MG63 (cell line): ENCODE measurements at places on chromosomes 16 and 17.
A peak's percentile ranks its signal among the peaks of the same experiment; 100 is the strongest.

GRCh38 chr17:12859520-12859919, 70.2 kb downstream of the ARHGAP44 start:
- peak; percentile 39 for DNase-seq

- DNase-seq, result no peak
Observed at GRCh38 chr17:64182325-64183012, 52.5 kb upstream of the ERN1 start.

DNA sequence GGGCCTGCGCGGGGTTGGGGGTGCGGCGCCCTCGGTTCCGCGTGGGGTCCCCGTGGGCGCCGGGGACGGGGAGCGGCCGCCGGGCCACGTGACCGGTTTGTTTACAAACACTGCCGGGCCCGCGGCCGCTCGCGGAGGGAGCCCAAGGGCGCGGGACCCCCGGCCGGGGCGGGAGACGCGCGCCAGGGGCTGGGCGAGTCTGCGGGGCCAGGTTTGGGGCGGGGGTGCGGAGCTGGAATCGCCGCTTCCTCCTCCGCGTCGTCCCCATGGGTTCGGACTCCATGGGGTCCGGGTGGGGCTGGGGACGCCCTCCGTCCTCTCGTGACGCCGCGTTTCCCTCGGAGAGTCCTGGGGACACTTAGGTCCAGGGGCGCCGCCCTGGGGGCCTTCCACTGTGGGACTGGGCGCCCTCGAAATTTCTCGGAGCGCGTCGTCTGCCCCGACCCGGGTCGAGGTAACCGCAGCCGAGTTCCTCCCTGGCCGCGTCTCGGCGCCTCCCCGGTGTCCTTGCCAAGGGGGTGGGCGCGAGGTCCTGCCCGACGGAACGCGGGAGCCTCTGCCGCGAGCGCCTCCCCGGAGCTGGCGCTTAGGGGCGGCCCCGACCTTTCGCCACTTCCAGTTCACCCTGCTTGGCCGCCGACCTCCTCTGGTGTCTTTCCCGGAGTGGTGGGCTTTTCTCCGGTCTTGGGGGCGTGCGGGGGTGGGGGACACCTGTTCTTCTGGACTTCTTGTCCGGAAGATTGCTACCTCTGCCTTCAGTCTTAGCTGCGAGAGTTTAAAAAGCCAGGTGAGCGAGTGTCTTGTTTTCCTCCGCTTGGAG, 684 bp downstream of the YPEL2 start:
- peak; percentile 45 for DNase-seq

GRCh38 chr17:14211801-14212200, 24.9 kb downstream of the CDRT15 start:
- DNase-seq, result no peak

GRCh38 chr16:49483651-49484450, 110.2 kb downstream of the C16orf78 start:
- no peak for DNase-seq

GRCh38 chr17:31560616-31561235, 169.3 kb downstream of the RAB11FIP4 start:
- peak; percentile 54 for DNase-seq

- DNase-seq, result no peak
Observed at GRCh38 chr17:31130286-31131224, 35.8 kb downstream of the NF1 start.

DNA sequence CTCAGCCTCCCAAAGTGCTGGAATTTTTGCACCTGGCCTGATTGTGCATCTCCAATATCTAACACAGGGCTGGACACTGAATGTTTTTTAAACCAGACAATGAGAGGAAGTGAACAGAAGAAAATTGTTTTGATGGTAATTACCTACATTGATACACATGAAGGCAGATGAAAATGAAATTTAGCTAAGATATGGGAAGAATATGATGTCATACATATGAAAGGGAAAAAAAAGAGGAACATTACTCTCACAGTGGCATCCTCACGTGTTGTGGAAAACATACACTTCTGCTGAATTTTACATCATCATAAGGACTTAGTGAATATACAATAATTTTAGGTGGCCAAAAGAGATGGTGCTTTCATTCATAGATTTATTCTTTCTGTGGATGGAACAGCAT, 111.7 kb downstream of the SYCE1L start:
- DNase-seq, result no peak

DNA sequence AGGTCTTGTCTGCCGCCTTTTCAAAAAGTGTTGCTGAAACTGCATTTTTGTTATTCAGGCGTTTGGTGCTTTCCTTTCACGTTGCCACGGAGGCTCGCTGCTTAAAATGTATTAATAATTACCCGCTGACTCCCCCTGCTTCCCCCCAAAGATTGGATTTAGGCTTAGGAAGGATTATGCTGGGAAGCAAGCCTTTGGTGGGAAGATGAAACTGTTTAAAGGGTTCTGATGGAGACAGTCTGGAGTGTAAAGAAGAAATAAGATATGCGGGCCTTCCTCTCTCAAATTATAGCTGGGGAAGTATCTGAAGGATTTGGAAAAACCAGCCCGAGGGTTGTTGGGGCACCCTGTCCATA, 1.1 kb downstream of the KSR1 start:
- no peak for DNase-seq

GRCh38 chr17:73281928-73282327, 20.2 kb upstream of the CPSF4L start:
- no peak for DNase-seq

DNA sequence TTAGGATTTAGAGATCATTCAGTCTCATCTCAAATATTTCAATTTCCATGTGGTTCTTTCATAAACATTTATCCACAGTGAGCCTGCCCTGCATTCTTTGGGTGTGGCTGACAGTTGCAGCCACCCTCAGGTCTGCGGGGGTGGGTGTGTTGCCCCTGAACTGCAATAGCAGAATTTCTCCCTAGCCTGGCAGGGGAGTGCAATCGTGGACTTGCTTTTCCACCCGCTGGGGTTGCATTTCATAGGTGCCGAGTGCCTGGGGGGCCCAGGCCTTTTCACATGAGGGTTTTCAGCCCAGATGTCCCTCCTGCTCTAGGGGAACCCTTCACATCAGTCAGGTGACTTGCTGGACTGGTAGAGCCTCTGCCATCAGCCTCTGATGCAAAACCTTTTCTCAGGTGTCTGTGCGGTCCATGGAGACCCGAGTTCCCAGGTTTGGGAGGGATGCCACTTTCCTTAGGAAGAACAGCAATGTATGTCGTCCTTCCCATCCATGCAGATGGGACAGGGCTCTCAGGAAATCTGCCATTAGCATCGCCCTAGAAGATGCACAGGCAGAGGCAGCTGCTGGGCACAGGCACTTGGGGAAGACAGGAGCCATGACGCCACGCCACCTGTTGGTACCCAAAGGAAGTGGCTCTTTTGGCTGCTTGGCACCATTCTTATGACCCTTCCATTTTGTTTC, 2.4 kb upstream of the USP36 start:
- peak; percentile 47 for DNase-seq

DNA sequence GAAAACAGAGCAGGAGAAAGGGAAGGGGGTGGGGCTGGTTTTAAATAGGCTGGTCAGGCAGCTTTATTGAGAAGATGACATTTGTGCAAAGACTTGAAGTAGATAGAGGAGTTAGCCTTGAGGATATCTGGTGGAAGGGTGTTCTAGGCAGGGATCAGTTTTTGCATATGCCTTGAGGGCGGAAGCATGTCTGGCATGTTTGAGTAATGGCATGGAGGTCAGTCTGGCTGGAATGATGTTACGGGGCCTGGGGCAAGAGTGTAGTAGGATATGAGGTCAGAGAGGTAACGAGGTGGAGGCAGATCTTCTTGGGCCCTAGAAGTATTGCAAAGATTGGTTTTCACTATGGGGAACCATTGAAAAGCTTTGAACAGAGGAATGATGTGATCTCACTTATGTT, 4.8 kb downstream of the RABEP1 start:
- DNase-seq, result no peak

DNA sequence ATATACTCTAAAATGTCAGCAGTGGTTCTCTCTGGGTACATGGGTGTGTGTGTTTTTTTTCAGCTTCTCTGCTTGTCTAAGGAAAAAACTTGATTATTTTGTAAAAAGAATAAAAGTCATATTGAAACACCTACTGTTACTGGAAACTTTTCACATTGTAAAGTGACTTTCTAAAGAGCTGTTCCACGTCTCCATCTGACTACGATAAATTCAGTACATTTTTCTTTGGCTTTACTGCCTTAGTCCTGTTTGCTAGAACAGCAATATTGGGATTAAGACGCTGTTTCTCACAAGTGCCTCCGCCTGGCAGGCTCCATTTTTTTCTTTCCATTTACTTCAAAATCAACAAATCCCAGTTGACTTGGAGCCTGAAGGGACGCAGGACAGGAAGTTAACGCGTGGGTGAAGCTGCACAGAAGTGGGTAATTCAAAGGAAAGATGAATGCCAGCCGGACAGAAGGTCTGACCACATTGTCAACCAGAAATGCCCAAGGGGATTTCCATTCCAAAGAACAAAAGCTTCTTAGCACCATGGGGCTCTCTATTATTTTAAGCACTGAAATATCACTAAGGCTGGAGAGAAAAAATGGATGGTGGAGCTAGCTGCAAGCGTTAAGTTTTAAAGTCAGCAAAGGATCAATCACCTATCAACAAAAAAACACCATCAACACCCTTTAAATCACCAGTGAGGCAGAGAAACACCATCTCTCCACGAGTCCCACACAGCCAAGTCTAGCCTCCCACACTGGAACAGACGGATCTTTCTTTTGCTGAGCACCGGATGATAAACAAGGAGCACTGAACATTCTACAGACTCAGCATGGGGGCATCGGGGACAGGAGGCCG, 8.4 kb downstream of the GLOD4 start:
- no peak for DNase-seq

DNA sequence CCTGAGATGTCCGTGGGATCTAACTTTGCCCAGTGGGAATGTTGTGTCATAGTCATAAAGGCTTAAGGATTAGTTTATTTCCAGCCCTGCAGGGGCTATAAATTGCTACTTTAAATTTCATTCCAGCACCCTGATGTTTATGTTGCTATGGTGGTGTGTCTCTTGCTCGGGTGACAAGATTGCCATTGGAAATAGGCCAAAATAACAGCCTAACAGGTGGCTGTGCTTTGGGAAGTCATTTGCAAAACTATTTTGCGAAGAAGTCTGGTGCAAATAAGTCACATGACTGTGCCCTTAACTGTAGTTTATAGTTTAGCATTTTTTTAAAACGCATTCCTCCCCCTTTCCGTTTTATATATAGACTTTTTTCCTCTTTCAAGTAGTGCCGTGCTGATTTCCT, 23.1 kb downstream of the PITPNC1 start:
- no peak for DNase-seq
